Activated T-cell treated with anti-CD3 and anti-CD28 coated beads, Interleukin-2, amount 50 U/mL, for 1 hour (primary cell): ENCODE measurements at places on chromosomes 3 and 15.

DNA sequence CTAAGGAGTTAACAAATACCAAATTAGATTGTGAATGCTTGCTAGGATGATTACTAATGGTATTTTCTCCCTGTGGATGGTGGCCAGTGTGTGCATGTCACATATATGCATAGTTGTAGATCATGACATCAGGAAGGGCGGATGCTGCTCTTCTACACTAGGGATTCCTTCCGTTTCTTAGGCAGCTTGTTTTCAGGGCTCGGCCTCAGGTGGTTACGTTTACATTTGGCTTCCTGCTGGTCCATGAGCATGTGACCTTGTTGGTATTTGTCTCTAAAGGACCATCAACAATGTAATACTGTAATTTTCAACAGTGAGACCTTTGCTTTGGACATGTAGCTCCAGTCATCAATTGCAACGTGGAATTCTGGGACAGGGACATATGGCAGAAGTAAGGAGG lies 221.4 kb downstream of the NR1D2 start:
- no peak for DNase-seq

DNA sequence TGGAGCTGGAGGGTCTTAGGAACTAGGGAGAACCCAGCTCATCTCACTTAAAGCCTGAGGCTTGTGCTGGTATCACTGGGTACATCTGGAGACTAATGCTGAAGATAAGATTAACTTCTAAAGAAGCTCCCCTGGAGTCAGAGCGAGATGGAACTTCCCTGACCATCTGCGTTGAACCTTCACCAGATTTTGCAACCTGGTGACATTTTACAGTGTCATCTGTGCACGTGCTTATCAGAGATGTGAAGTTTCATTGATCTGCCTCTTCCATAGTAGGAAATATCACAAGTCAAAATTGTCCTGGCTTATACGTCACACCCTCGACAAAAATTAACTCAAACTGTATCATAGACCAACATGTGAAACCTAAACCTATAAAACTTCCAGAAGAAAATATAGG lies 395.5 kb downstream of the SHQ1 start:
- no peak for DNase-seq

- no peak for DNase-seq
Observed at GRCh38 chr15:67769497-67770357, 55.6 kb upstream of the SKOR1 start.

GRCh38 chr15:74821091-74821789 lies 5.2 kb upstream of the CPLX3 start:
- DNase-seq: no peak

- DNase-seq: no peak
Observed at GRCh38 chr3:23804441-23805209, 1.1 kb upstream of the UBE2E1 start.

DNA sequence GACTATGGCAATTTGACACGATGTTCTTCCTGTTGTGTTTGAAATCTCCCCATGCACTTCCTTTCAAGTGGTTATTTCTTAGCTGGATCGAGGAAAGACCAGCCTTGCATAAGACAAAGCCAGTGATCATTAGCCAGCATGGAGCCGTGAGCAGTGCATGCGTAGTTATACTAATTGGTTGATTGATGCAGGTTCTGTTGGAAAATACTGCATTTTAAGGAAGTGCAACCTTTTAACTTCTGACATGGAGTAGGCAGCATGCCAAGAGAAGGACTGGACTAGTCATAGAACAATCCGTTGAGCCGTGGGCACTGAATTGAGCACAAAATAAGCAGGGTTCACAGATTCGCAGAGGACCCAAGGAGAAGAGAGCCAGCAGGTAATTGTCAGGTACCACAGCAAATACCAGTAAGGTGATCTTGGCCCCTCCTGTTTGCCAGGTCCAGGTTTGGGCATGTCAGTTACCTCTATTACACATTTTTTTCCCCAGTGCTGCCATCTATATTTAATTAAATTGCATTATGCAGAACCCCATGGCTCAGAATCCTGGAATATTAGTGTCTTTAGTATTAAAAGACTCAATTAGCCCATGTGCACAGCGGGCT lies 29.0 kb upstream of the BCL6 start:
- DNase-seq: no peak

DNA sequence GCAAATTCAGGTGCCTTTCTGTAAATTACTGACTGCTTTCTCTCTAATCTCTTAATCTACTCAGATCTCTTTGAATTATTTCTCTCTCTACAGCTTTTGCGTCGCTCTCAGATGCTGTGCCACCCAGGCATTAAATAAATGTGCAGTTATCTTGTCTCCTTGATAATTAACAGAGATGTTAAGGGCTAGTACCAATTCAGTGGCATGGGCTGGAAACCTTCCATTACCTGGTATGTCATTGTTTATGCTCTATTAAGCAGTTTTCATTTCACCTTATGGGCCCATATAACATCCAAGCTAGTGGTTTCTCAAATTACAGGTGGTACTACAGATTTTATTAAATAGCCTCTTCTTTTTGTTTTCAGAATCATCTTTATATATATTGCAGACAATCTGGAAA lies 66.0 kb downstream of the PEX5L start:
- no peak for DNase-seq

DNA sequence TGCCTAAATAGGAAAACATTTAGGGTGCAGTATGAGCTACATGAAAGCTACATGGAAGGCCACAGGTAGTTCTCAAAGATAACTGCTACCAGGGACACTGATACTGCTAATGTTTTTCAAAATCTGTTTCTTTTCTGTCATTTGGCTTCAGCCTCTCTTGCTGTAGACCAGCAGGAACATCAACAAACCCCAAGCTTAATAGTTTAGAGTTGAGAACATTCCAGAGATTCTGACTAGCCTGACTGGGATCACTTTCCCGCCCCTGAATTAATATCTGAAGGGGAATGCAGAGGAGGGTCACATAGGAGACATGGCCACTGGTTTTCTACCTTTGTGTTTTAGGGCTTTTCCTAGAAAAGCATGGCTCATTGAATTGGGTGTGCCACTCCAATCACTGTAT lies 16.9 kb upstream of the C3orf38 start:
- no peak for DNase-seq

DNA sequence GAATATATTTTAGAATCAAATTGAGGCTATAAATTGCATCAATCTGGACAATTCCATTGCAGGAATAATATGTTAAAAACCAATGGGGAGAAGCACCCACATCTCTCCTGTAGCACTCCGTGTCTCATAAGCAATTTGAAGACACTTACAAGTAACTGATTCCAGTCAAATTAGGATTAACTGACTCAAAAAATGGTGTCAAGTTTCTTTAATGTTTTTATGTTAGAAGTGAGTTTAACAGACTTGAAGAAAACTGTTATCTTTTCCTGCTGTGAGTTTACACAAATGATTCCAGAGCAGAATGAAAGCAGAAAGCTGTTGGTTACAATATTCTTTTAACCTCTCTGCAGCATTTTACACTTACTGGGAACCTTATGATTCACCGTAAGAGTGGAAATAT lies 23.2 kb downstream of the RLBP1 start:
- DNase-seq: no peak

DNA sequence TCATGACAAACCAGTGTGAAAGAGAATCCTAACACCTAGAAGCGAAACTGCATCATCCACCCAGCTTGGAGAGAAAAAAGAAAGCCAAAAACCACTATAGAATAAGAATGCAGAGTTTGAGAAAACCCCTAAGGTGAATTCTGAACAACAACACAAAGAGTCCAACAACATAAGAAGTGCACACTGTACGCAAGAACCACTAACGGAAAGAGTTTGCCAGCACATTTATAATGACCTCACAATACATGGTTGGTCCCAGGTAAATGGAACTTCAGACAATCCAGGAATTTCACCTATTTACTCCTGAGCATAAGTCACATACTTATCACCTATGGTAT lies 128.3 kb upstream of the BHLHE40 start:
- DNase-seq: no peak

DNA sequence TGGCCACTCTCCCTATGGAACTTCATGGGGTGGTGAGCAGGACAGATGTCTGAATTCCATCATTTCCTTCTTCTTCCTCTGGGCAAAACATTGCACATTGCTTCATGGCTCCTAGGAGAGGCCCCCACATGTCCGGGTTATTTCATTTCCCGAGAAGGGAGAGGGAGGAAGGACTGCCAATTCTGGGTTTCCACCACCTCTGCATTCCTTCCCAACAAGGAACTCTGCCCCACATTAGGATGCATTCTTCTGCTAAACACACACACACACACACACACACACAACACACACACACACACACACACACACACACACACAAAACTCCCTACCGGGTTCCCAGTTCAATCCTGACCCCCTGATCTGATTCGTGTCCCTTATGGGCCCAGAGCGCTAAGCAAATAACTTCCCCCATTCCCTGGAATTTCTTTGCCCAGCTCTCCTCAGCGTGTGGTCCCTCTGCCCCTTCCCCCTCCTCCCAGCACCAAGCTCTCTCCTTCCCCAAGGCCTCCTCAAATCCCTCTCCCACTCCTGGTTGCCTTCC lies 1.9 kb downstream of the RHO start:
- DNase-seq: no peak

DNA sequence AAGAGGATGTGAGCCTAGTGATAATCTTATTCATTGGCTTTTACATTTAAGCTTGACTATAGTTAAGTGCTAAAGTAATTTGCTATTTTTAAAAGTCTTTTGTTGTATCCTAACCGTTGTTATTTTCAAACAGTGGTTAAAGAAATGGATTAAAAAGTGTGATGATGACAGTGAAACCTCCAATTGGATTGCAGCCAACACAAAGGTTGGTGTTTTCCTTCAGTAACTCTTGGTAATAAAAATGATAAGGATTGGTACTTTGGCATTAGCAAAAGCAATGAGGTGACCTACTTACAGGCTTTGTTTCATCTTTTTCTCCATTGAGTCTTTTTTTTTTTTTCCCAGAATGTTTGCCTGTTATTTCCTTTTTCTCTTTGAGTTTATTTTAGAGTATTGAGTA lies 87.5 kb upstream of the GOLGA6B start:
- DNase-seq: no peak

DNA sequence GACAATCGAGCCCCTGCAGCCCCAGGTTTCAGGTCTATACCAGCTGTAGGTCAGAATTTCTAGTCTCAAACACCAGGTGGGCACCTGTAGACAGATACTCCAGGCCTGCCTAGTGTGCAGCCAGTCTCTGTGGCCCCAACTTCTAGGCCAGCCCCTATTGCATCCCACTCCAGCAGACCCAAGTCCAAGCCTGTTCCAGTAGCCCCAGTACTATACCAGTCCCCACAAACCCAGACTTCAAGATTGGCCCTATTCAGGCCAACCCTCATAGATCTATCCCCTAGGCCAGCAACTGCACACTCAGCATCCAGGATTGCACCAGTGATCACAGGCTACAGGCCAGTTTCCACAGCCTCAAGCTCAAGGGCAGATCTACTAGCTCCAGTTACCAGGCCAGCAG lies 344.0 kb downstream of the PYDC2 start:
- DNase-seq: no peak

- DNase-seq: no peak
Observed at GRCh38 chr15:47390208-47390765, 327.0 kb upstream of the SEMA6D start.

- no peak for DNase-seq
Observed at GRCh38 chr3:39388741-39389248, 5.6 kb downstream of the SLC25A38 start.

- DNase-seq: no peak
Observed at GRCh38 chr3:18870074-18870640, 278.2 kb upstream of the KCNH8 start.

DNA sequence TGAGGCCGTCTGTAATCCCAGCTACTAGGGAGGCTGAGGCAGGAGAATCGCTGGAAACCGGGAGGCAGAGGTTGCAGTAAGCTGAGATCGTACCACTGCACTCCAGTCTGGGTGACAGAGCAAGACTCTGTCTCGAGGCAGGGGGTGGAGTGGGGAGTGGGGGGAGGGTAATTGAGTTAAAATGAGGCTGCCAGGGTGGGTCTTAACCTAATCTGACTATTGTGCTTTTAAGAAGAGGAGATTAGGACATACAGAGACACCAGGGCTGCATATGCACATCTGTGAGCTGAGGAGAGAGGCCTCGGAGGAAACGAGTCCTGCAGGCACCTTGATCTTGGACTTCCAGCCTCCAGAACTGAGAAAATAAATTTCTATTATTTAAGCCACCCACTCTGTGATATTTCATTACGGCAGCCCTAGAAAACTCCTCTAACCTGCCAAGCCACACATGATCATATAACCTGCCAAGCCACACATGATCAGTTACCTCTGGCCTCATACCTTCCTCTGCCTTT lies 197.0 kb downstream of the THSD4 start:
- DNase-seq: no peak

- DNase-seq: no peak
Observed at GRCh38 chr3:9147896-9148266, 101.6 kb downstream of the SRGAP3 start.

GRCh38 chr15:40789119-40789518 lies 17.8 kb upstream of the ZFYVE19 start:
- no peak for DNase-seq

DNA sequence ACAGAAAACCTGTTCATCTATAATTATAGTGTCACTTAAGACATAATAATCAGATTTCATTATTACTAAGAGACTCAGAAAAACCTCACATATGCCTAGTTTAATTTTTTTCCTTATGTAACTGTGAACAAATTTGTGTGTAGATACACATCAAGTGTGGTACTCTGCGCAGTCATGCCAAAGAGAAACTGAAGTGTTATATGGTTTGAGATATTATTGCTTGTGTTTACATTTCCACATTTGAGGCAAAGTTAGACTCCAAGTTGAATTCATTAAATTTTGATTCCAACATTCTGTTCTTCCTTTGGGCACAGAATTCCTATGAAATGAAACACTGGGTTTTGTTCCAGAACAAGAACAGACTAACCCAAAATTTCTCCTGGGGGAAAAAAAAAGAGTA lies 2.2 kb downstream of the MBNL1 start:
- DNase-seq: no peak

DNA sequence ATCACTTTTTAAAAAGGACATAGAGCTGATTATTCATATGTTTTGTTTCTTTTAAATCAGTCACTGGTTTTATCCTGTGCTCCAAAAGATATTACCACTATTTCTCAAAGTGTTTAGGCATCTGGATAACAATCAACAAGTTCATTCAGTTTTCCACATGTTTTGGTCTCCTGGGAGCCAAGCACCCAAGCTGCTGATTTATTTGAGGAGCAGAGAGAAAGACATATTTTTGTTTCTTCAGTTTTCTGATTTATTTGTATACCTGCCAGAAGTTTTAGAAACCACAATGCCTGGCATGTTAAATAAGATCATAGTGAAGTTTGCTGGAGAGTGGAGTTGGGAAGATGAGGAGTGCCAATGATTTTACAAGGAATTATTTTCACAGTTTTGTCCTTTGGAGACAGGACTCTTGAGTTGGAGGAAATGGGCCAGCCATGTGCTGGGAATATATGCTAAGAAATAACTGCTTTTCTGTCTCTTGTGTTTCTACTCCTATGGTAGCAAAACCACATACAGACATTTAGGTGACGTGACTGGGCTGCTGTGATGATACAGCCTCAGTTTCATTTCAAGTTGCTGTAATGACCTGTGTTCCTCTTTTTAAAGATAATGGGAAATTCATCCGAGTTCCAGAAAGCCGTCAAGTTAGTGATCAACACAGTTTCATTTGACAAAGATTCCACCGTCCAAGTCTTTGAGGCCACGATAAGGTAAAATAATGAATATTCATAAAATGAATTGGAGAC lies 11.7 kb downstream of the EDEM1 start:
- DNase-seq: no peak
